ENCODE measurements at places on chromosomes 7 and 10.

DNA sequence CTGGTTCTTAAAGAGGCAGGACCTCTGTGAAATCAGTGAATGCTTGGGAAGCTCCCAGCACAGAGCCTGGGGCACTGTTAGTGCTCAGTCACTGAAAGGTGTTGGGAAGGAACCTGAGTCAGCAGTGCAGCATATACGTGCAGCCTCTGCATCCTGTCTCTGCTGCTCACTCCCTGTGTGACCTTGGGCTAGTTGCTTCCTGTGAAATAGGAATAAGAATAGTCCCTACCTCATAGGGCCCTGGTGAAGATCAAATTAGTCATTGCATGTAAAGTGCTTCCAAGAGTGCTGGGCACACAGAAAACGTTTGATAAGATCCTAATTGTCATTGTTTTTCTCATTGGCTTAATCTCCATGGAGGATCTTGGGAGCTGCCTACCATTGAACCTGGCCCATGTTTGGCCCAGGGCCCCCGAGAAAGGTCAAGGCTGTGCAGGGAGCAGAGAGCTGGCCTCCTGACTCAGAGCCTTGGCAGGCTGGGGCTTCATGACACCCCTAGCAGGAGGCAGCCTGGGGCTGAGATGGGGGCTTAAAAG, 73.3 kb upstream of the COL13A1 start:
- no peak for DNase-seq

GRCh38 chr7:44291066-44291732, 34.2 kb downstream of the CAMK2B start:
- no peak for DNase-seq

DNA sequence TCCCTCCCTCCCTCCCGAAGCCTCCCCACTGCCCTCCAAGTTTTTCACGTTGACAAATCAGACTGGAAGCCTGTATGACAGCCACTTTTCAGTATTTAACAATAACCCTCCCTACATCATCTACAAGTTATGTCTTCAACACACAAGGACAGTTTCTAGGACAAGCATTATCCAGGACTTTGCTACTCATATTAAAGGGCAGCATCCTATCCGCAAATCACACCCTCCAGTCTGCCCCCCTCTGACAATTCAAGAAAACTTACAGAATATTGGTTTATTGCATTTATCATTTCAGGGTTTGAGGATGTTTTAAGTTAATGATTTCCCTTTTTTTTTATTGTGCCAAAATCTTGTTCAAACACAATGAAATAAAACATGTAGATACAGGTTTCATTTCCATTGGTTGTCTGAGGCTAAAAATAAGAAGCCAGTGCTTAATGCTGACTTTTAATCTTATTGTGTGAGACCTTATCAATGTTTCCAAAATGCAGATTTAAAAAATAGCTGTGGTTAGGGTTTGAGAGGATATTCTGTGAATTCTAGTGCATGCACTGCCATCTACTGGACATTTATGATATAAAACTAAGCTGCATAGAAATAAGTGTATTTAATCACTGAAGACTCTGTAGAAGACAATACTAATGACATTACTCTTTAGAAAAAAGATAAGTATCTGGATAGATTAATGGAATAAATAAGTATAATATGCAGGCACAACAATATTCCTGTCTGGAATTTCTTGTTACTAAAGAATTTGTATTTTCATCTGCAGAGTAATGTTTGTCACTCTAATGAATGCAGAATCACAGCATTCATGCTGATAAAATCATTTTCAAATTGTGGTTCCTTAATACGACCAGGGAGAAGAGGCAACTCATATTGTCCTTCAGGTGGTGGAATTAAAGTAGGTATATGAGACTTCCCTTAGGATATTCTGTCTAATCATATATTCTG, 64.1 kb downstream of the CAV1 start:
- DNase-seq: no peak

- no peak for DNase-seq
These were observed 202.8 kb downstream of the CREB5 start for GRCh38 chr7:28615091-28615490.

DNA sequence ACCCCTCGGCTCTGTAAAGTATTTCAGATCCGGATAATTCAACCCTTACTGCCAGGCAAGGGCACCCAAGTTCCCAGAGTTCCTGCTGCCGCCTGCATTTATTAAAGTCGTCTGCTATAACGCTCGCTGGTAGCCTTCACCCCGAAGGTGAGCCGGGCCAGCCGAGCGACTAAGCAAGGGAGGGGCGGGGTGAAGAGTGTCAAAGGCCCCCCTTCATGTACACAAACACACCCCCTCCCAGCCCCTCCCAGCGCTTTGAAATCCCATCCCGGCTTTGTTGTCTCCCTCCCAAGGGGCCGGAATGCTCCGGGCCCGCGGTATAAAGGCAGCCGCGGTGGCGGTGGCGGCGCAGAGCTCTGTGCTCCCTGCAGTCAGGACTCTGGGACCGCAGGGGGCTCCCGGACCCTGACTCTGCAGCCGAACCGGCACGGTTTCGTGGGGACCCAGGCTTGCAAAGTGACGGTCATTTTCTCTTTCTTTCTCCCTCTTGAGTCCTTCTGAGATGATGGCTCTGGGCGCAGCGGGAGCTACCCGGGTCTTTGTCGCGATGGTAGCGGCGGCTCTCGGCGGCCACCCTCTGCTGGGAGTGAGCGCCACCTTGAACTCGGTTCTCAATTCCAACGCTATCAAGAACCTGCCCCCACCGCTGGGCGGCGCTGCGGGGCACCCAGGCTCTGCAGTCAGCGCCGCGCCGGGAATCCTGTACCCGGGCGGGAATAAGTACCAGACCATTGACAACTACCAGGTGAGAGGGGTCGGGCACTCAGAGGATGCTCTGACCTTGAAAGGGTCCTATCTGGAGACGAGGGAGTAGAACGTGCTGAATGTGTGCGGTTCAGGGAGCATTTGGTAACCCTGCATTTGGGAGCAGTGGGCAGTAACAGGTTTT, at the start of gene DKK1:
Gene DKK1 (plus strand): TSS at position 349 of the 889 bp plus-strand sequence. CDS start 154 bp downstream, at position 503.
- DNase-seq: no peak

DNA sequence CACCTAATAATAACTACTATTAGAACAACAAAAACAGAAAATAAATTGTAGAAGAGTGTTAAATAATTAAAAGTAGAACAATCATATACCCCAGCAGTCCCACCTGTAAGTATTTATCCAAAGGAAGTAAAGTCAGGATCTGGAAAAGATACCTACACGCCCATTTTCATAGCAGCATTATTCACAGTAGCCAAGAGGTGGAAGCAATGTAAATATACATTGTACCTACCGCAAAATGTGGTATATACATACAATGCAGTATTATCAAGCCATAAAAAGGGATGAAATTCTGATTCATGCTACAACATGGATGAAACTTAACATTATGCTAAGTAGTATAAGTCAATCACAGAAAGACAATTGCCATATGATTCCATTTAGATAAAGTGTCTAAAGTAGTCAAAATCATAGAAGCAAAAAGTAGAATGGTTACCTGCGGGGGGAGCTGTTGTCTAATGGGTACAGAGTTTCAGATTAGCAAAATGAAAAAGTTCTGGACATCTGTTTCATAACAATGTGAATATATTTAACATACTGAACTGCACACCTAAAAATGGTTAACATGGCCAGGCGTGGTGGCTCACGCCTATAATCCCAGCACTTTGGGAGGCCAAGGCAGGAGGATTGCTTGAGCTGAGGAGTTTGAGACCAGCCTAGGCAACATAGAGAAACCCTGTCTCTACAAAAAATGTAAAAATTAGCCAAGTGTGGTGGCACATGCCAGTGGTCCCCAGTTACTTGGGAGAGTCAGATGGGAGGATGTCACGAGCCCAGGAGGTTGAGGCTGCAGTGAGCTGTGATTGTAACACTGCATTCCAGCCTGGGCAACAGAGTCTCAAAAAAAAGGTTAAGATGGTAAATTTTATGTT, 6.0 kb upstream of the TMED4 start:
- no peak for DNase-seq

Measured in stimulated activated CD4-positive, alpha-beta T cell treated with anti-CD3 and anti-CD28 coated beads, Interleukin-1b, Interleukin-23, amount 100 ng/mL, for 24 hours (primary cell).